ENCODE measurements at places on chromosomes 12 and 14. TPM values are rescaled to one million over a fixed set of nuclear protein-coding genes. Genes with fewer than 3 reads are reported as not detected.
A peak's percentile ranks its signal among the peaks of the same experiment; 100 is the strongest.

Gene GLS2
- 2.6 TPM for total RNA-seq

DNA sequence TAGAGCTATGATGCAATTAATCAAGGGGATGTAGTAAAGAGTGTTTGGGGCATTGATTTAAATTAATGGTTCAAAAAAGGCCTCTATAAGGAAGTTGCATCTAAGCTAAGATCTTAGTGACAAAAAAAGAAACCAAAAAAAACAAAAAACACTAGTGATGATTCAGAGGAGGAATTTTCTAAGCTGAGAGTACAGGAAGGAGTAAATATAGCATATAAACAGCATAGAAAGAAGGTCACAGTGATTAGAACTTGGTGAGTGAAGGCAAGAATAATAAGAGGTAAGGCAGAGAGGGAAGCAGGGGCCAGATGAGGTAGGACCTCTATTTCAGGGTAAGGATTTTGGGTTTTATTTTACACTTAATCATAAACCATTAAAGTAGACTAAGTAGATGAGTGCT, 48.0 kb upstream of the PDZRN4 start:
- no peak for ATAC-seq

- ATAC-seq: no peak
These were observed 13.0 kb downstream of the CLEC2B start for GRCh38 chr12:9856151-9856550.

Gene KIF5A
- 0.16 TPM for total RNA-seq

Gene ADAM21
- total RNA-seq: not detected

DNA sequence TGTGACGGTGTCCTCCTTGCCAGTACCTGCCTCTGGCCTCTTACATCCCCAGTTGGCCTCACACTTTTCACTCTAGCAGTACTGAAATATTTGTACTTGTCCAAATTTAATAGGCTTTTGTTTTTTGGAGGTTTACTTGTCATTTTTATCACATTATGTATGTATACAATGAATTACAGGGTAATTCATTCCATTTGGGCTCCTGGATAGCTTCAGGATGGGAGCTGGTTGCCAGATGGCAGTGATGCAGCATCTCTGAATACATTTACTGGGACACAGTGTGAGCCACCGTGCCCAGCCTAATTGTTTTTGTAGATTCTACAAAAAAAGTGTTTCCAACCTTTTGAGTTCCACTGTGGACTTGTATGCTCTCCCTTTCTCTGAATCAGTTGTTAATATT, 13.4 kb downstream of the CCDC77 start:
- no peak for ATAC-seq

- ATAC-seq: no peak
These were observed 447.6 kb downstream of the NRXN3 start for GRCh38 chr14:78617735-78618134.

Gene PRB2
- not detected for total RNA-seq

DNA sequence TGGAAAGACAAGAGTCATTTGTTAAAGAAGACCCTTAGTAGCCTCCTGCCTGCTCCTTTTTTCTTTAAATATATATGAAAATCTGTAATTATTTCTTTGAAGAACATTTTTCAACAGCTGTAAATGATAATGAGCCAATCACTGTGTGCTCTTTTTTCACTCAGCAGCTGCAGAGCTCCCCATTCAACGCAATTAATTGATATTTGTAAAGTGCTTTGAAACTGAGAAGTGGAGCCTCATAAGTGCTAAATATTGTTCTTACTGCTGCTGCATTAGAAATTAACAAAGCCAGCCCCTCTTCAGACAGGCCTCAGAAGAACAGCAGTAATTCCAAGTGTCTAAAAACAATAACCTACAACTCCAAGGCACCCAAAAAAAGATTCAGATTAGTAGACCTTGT, 224.3 kb downstream of the GXYLT1 start:
- no peak for ATAC-seq

Gene KRT80
- 17.9 TPM for total RNA-seq

Gene MLH3
- total RNA-seq: 10.6 TPM

Gene TCL1B
- total RNA-seq: not detected

Gene TBPL2
- not detected for total RNA-seq

- ATAC-seq: peak; percentile 75
These were observed 5.8 kb downstream of the KMT5A start for GRCh38 chr12:123389560-123390351.

GRCh38 chr12:19191563-19191962, 62.0 kb downstream of the PLEKHA5 start:
- no peak for ATAC-seq

DNA sequence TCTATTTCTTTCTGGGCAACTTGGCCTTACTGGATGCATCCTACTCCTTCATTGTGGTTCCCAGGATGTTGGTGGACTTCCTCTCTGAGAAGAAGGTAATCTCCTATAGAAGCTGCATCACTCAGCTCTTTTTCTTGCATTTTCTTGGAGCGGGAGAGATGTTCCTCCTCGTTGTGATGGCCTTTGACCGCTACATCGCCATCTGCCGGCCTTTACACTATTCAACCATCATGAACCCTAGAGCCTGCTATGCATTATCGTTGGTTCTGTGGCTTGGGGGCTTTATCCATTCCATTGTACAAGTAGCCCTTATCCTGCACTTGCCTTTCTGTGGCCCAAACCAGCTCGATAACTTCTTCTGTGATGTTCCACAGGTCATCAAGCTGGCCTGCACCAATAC, 5.3 kb downstream of the OR4N5 start:
- no peak for ATAC-seq

GRCh38 chr12:57236925-57237595, 7.5 kb downstream of the SHMT2 start:
- ATAC-seq: peak; percentile 24

Gene NELL2
- 3.0 TPM for total RNA-seq

DNA sequence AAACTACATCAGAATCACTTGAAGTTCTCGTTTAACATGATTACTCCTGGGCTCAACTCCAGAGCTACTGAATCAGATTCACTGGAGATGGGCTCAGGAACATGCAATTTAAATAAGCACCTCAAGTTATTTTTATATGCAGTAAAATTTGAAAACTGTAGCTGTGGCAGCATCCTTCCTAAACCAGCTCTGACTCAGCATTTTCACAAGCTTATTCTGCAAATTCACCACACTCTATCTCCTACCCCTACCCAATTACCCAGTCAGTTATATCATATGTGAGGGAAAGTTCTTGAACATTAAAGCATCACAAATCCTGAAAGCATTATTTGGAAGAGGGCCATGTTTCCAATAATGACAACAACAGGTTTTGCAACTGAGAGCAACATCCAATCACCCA, 24.2 kb upstream of the LRRC9 start:
- no peak for ATAC-seq

- no peak for ATAC-seq
These were observed 159.6 kb downstream of the KCNA5 start for GRCh38 chr12:5203274-5203673.

DNA sequence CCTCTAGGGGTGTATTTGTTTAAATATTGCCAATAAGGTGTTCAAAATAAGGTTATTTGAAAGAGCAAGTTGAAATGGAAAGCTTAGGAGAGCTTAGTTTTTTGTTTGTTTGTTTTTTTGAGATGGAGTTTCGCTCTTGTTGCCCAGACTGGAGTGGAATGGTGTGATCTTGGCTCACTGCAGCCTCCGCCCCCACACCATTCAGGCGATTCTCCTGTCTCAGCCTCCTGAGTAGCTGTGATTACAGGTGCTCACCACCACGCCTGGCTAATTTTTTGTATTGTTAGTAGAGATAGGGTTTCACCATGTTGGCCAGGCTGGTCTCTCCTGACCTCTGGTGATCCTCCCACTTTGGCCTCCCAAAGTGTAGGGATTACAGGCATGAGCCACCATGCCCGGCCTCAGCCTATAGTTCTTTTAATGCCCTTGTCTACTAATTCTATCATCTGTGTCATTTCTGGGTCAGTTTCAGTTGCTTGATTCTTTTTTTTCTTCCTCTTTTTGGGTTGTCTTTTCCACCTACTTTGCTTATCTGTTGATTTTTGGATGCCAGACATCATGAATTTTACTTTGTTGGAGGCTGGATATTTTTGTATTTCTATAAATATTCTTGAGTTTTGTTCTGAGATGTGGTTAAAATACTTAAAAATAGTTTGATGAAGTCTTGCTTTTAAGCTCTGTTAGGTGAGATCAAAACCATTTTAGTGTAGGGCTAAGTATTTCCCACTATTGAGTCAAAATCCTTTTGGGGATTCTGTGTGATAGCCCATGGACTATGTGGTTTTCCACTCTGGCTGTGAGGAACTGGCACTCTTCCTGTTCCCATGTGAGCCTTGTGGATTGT, 18.7 kb downstream of the RCOR1 start:
- no peak for ATAC-seq

Gene SPATS2
- total RNA-seq: 12.4 TPM

- ATAC-seq: no peak
These were observed 76.4 kb downstream of the LRRC74A start for GRCh38 chr14:76902591-76902990.

DNA sequence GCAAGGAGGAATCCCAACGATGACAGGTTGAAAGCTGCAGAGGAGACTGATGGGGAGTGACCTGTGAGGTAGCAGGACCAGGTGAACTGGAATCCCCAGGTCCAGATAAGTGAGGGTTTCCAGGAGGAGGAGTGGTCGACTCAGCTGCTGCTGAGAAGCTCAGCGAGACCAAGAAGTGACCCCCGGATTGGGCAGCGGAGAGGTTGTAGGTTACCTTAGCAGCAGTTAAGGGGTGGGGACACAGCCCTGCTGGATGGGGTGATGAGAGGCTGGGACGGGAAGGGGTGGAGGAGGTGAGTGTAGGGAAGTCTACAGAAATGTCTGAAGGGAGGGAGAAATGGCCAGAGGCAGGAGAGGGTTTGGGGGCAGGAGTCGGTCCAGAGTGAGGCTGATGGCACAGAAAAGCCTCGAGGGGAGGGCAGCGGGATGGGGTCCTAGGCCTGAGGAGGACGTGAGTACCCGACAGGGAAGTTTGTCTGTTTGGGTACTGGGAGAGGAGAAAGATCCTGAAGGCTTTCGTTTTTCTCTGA, 2.6 kb upstream of the RCOR1 start:
- ATAC-seq: no peak

GRCh38 chr12:46402451-46402850, 29.9 kb upstream of the SLC38A2 start:
- ATAC-seq: peak; percentile 77

Gene AMN
- 12.4 TPM for total RNA-seq

Gene CFAP73
- total RNA-seq: 0.20 TPM

DNA sequence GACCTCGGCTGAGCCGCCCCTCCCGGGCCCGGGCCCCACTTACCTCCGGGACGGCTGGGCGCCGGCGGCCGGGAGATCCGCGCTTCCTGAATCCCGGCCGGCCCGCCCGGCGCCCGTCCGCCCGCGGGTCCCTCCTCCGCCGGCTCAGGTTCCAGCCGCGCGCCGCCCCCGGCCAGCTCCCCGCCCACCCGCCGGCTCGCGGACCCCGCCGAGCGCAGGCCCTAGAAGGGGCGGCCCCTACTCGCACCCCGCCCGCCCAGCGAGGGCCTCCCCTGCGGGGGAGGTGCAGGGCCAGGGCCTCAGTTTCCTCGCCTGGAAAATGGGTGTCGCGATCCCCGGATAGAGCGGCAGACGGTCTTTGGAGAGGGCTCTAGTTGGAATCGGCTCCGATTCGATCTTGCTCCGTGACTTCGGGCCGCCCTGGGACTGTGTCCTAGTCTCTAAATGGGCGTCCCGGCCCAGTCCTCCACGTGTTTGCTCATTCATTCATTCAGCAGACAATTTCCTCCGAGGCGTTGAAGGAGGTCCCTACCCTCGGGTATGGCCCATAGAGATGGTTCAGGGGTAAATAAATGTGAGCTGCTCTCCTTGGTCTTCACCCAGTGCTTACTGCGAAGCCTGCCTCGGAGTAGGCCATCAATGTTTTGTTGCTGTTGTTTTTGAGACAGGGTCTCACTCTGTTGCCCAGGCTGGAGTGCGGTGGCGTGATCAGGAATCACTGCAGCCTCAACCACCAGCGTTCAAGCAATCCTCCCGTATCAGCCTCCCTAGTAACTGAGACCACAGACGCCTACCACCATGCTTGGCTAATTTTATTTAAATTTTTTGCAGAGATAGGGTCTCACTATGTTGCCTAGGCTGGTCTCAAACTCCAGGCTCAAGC, at the start of gene TRPV4:
Gene TRPV4, minus strand, starts transcription at position 92 of the 883 bp plus-strand sequence. CDS start 18,602 bp downstream, outside the sequence.
- peak; percentile 40 for ATAC-seq

DNA sequence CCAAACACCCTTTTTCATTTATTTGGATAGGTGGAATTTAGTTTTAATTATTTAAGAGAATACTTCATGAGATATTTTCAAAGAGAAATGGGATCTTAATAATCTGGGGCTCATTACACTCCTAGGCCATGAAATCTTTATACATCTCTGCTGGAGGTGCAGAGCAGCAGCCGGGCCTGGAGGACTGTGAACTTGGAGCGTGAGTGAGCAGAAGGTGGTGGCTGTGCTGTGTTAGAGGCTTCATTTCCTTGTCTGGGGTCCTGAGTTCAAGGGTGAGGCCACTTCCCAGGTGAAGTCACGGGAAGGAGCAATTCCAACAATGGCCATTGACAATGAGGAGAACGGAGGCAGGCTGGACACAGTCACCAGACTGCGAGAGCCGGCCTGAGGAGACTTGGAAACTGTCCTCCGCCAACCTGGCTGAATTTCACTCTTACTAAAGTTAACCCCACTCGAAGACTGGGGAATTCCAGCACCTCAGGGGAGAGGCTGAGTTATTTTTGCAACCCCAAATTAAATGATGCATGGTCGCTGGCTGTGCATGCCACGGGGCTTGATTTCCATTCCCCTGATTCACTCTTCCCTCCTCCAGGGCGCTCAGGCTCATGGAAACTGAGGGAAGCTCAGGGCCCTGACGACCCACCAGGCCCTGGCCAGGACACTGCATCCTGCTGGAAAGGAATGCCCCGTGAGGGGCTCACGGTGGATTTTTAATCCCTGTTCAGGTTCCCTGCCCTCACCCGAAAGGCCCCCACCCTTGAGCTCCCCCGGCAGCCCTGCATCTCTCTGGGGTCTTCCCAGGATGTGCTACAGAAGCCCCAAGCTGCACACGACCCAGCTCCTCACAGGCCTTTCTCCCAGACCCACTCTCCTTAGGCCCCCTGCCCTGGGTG, 22.6 kb upstream of the TRAF3 start:
- ATAC-seq: no peak

GRCh38 chr12:102438047-102438826, 42.1 kb downstream of the IGF1 start:
- ATAC-seq: no peak

Measured in esophagus mucosa (tissue), 1 donor.